ENCODE measurements at places on chromosomes 4 and X.
A peak's percentile ranks its signal among the peaks of the same experiment; 100 is the strongest.

DNA sequence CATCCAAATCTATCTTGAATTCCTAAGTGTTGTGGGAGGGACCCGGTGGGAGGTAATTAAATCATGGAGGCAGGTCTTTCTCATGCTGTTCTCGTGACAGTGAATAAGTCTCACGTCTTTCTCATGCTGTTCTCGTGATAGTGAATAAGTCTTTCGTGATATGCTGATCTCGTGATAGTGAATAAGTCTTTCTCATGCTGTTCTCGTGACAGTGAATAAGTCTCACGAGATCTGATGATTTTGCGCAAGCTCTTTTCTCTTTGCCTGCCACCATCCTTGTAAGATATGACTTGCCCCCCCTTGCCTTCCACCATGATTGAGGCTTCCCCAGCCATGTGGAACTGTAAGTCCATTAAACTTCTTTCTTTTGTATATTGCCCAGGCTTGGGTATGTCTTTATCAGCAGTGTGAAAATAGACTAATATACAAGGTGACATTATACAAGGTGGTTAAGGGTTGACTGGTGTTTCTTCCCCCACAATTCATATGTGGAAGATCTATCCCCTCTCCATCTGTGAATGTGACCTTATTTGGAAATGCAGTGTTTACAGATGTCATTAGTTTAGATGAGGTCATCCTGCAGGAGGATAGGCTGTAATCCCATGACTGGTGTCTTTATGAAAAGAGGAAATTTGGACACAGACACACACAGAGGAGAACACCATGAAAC is 27.6 kb downstream of the ARSD start:
- no peak for DNase-seq

GRCh38 chr4:70874268-70875156 is 27.7 kb upstream of the MOB1B start:
- no peak for DNase-seq

DNA sequence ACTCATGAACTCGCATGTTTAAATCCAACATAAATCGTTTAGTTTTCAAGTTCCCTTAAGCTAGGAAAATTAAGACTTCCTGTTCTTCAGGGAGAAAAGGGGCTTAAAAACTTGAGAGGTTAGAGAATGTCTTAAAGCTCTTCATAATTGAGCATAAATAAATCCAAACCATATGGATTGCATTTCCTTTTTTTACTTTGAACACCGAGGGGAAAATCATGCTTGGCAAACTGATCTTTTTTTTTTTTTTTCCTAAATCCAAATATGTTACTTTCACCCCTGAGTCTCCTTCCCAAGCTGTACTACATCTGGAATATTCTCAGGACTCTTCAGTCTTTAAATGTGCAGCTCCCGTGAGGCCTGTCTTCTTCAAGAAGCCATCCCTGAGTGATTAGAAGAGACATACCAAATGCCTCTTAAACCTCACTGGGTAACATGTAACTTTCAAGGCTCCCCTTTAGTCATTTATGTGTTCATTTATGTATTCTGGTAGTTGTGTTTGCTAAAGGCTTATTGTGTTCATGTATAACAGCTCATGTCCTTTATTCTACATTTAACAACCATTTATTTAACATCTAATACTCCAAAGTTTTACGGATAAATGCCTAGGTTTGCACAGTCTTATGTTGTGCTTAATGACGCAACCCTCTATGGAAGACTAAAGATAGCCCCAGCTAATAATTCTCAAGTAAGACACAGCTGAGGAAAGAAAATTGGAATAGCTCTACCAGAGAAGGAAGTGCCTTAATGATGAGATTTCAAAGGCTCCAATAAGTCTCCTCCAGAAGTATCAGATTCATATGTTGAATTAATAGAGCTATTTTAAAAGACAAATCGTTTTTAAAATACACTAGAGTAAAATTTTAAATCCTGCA is 107.0 kb downstream of the AGTR2 start:
- no peak for DNase-seq

- peak; percentile 44 for DNase-seq
These were observed 10.3 kb downstream of the ATP5ME start for GRCh38 chr4:663438-664428.

GRCh38 chr4:187478292-187479140 is 517.1 kb upstream of the ZFP42 start:
- no peak for DNase-seq

DNA sequence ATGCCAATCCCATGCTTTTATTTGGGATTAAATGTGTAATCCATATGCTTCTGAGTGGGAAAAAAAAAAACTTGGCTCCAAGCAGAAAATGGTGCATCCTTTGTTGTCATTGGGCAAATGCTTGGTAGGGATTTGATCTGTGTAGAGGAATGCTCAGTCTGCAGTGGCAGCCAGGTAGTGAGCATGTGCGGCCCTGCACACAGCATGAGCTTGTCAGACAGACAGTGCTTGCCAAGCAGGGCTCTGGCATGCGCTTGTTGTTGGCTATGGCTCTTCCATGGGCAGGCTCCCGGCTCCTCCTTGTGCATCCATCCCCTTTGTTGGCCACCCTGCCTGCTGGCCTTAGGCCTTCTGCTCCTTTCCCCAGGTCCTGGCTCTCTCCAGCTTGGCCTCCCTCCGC is 130.3 kb downstream of the GPR143 start:
- DNase-seq, result no peak

GRCh38 chr4:158208963-158209640 is 1.2 kb upstream of the TMEM144 start:
- DNase-seq, result no peak

- no peak for DNase-seq
These were observed 88.1 kb downstream of the NPFFR2 start for GRCh38 chr4:72119946-72120345.

DNA sequence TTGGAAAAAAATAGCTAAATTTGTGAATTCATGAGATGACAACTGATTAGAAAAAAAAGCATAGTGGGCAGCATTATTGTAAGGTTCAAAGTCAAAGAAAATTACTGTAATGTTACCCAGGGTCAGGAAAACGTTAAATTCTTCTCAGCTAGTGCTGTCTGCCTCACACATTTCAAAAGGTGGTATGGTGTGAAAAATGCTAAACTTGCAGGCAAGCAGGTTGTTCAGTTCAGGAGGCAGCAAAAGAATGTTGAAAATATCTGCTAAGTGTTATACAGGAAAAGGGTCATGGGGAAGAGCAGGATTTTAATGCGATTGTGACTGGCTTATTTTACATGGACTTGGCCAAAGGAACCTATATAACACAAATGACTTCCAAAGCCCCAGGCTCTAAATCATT is 232.5 kb upstream of the NDST3 start:
- DNase-seq, result no peak

DNA sequence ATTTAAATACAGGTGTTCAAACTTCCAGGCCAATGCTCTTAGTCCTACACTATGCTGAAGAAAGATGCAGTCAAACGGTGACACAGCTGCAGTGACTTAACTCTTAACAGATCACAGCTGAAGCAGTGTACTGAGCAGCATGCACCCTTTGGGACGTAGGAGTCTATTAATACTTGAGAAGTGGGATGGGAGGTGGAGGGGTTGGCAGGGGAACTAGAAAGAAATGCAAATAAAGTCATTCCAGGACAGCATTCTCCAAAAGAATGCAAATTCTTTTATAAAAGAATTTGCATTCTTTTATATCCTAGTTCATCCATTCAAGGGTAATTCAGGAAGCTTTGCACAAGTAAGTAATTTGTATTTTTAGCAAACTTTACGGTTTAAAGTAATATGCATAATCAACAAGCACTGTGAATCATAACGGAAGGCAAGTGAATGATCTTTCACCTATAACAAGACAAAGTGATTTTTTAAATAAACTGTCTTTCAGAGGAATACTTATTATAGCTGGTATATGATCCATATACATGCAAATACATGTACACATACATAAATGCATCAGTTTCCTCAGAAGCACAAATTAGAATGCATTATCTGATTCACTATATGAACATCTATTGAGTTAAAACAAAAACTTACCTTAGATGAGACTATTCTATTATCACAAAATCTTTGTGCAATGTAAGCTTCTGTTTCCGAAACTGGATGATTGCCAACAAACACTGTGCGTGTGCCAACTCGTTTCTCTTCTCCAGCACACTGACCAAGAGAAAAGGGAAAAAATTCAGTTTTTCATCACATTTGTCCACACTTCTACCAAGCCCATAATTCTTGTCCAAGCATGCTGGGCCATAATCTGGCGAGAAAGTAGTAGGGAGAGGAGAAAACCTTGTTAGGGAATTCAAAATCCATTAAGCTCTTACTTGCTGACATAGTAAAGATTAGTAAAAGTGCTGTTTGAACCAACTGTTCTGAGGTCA is 106.5 kb downstream of the ATP11C start:
- DNase-seq, result no peak

- DNase-seq, result no peak
These were observed 108.3 kb downstream of the DCTD start for GRCh38 chr4:182808673-182809416.

- no peak for DNase-seq
These were observed 163.9 kb upstream of the SLC7A11 start for GRCh38 chr4:138405934-138406567.

GRCh38 chr4:98639523-98639922 is 18.9 kb downstream of the TSPAN5 start:
- no peak for DNase-seq

GRCh38 chr4:94804650-94805049 is 46.9 kb downstream of the BMPR1B start:
- no peak for DNase-seq

DNA sequence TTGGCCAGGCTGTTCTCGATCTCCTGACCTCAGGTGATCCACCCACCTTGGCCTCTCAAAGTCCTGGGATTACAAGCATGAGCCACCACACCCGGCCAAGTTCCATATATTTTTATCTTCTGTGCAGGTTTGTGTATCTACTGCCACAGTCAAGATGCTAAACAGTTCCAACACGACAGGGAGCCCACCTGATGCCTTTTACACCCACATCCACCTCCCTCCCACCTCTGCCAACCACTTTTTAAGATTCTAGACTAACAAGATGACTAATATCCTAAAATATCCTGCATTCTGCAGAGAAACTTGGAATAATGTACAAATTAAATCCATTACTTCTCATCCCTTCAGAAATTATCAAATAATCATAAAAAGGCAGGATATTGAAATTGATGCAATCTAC is 19.3 kb upstream of the RPL34 start:
- DNase-seq, result no peak

- DNase-seq, result no peak
These were observed 69.1 kb upstream of the EOLA2 start for GRCh38 chrX:150007356-150007755.

DNA sequence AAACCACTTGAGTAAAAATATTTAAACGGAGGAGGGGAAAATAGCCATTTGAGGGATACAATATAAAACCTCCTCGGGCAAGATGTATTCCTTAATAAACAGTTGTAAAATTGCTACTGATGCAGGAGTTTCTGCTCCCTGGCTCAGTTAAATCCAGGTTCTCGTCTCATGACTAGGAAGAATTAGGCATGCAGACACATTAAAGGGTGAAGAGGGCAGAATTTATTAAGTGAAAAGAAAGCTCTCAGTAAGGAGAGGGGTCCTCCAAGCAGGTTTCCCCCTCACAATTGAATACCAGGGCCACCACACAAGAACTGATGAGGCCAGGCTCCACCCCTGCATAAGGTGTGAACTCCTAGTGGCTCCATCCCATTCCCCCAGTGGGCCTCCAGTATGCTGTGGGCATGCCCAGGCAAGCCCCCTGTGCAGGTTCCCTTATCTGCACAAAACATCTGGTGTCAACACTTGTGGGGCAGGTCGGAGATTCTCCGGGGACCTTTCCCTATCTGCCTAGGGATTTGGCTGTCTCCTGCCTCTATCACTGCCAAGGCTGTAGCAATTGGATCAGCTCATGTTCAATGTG is 80.4 kb downstream of the HS6ST2 start:
- no peak for DNase-seq

GRCh38 chrX:37083880-37084279 is 75.7 kb downstream of the FAM47C start:
- DNase-seq, result no peak
